SK-N-DZ (cell line): ENCODE measurements at places on chromosomes 6 and 20.
A peak's percentile ranks its signal among the peaks of the same experiment; 100 is the strongest.

DNA sequence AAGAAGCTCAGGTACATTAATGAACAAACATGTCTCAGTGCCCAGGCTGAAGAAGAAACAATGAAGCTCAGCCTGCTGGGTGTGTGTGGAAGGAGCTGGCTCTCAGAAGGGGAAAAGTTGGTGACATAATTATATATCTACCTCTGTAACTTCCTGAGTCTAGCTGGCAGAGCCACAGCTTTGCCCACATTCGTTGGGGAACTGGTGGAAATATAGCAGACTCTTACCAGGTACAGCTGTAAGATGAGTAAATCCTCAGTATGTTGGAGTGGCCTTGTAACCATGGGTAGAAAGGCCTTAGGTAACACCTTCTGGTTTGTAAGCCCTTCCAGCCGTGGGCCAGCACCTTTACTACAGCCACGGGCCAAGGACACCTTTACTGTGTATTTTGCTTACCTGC lies 29.9 kb upstream of the PNRC1 start:
- no peak for DNase-seq

GRCh38 chr6:161850562-161850961 lies 576.7 kb upstream of the AGPAT4 start:
- no peak for DNase-seq

DNA sequence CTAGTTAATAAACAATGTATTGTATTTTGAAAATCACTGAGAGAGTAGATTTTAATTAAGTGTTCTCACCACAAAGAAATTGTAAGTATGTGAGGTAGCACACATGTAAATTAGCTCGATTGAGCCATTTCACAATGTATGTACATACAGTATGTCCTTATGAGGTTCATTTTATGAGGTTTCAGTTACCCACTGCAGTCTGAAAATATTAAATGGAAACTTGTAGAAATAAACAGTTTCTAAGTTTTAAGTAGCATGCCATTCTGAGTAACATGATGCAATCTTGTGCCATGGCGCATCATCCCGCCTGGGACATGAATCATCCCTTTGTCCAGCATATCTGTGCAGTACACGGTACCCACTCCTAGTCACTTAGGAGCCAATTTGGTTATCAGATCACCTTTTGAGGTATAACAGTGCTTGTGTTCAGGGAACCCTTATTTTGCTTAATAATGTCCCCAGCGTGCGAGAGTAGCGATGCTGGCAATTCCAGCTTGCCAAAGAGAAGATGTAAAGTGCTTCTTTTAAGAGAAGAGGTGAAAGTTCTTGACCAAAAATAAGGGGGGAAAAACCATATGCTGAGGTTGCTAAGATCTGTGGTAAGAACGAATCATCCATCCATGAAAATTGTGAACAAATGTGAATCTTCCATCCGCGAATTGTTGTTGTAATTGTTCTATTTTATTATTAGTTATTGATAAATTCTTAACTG lies 64.7 kb downstream of the KCNS1 start:
- DNase-seq, result no peak

- DNase-seq, result no peak
Measured at GRCh38 chr6:15443119-15443830, 197.4 kb downstream of the JARID2 start.

GRCh38 chr20:64072498-64073063 lies 6.7 kb downstream of the RGS19 start:
- no peak for DNase-seq

GRCh38 chr6:8839626-8840025 lies 404.3 kb upstream of the SLC35B3 start:
- DNase-seq, result no peak

DNA sequence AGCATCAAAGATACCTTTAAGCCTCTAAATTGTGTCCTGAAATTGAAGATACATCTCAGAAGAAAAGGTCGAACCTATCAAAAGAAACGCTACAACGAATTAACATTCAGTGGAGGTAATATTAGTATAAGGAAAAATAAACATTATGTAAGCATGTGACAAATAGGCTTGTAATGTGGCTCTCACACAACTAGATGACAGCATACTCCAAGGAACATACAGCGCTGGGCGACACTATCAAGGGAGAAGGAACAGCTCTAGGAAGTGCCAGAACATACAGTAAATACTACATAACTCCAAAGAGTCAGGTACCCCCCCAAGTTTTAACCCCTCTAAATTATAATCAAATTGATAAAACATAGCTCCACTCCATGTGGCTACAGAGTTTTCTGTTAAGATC lies 103.5 kb downstream of the LAMP5 start:
- DNase-seq, result peak; percentile 46

DNA sequence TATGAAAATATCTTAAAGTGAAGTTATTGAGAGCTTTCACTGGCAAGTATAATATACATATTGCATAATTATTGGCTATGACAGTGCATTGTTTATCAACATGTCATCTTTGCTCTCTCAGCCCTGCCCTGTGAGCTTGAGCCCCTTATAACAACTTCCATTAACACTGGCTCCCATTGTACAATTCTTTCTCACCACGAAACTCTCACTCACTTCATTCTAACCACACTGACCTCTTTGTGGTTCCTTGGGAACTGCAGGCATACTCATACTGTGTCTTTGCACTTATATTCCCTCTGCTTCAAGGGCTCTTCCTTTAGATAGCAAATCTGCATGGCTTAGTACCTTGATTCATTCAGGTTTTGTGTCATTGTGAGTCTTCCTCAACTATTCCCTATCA lies 411.8 kb downstream of the CDKAL1 start:
- DNase-seq, result no peak

DNA sequence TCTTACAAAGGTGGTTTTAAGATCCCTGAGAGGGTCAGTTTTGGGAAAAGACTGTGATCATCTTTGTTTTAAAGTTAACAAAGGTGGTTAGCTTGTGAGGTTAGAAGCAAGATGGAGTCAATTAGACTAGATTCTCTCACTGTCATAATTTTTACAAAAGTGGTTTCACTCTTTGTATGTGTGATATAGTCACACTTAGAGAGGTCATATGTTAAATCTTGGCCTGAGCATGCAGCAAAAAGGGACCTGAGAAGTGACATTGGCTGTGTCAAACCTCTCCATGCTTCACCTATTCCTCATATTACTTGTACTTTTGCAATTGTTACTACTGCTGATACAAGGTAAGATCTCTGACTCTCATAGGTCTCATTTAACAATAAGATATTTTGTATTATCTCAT lies 368.0 kb downstream of the TBC1D32 start:
- DNase-seq, result no peak

- no peak for DNase-seq
Measured at GRCh38 chr6:26158076-26158580, 70.9 kb downstream of the HFE start.

GRCh38 chr6:125792172-125792571 lies 1.4 kb downstream of the NCOA7 start:
- DNase-seq, result no peak

DNA sequence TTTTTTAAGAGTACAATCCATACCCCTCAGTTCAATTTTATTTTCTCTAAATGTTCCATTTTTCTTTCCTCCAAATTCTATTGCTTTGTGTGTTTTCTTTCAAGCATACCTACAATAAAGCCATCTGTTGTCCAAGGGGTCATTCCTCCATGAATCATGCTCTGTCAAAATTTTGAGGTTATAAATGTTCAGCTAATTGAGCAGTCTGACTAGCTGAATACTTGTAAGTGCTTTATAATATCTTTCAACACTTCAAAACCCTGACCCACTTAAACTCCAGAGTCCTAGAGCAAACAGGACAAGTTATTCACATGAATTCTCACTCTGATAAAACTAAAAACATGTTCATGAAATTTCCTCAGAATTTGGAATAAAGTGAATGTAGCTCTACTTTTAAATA lies 33.4 kb upstream of the EYA4 start:
- DNase-seq, result no peak

- no peak for DNase-seq
Measured at GRCh38 chr6:168883410-168884049, 370.1 kb downstream of the THBS2 start.

GRCh38 chr6:169843991-169844390 lies 92.6 kb downstream of the ERMARD start:
- no peak for DNase-seq

- no peak for DNase-seq
Measured at GRCh38 chr6:75800708-75801505, 51.9 kb downstream of the MYO6 start.

DNA sequence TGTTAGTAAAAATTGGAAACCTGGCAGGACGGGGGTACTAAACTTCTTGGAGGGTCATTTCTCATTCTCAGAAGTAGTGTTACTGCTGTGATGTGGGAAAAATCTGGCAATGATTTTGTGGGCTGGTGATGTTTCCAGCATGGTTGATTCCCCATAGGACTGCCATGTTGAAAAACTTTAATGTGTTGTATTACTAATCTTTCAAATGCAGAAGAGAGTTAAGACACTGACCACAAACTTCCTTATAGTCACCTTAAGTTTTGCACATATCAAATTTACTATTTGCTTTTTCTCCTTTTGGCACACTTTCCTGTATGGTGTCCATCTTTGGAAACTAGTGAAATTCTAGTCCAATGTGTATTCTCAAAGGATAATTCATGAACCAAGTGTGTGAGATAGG lies 236.2 kb upstream of the TAB2 start:
- no peak for DNase-seq

GRCh38 chr20:1894951-1895673 lies at the start of gene SIRPA:
Gene SIRPA, plus strand, starts transcription at chr20:1895407. Its CDS starts 41 bp downstream, at chr20:1895448.
- DNase-seq, result peak; percentile 50

GRCh38 chr20:42634156-42634555 lies 555.5 kb downstream of the PTPRT start:
- DNase-seq, result no peak

GRCh38 chr6:10970731-10971130 lies 73.4 kb downstream of the ELOVL2 start:
- no peak for DNase-seq

DNA sequence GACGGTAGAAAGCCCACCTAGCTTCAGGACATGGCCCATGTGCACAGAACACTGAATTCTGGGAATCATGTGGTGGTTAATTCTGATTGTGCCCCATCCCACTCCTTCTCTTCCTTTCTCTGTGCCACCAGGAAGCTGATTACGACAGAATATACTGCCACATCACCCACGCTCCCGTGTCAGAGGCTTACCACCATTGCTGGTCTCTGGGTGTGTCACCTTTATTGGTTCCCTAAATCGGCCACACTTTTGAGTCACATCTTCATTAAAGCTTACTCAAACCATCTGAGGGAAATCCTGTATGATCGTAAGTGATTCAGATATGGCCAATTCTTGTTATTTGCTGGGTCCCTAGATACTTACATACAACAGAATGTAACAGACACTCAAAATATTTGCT lies 3.1 kb downstream of the TRMT6 start:
- DNase-seq, result no peak

GRCh38 chr20:57411406-57412283 lies 20.4 kb downstream of the RBM38 start:
- no peak for DNase-seq

- DNase-seq, result no peak
Measured at GRCh38 chr20:37421988-37422387, 76.0 kb downstream of the SRC start.

DNA sequence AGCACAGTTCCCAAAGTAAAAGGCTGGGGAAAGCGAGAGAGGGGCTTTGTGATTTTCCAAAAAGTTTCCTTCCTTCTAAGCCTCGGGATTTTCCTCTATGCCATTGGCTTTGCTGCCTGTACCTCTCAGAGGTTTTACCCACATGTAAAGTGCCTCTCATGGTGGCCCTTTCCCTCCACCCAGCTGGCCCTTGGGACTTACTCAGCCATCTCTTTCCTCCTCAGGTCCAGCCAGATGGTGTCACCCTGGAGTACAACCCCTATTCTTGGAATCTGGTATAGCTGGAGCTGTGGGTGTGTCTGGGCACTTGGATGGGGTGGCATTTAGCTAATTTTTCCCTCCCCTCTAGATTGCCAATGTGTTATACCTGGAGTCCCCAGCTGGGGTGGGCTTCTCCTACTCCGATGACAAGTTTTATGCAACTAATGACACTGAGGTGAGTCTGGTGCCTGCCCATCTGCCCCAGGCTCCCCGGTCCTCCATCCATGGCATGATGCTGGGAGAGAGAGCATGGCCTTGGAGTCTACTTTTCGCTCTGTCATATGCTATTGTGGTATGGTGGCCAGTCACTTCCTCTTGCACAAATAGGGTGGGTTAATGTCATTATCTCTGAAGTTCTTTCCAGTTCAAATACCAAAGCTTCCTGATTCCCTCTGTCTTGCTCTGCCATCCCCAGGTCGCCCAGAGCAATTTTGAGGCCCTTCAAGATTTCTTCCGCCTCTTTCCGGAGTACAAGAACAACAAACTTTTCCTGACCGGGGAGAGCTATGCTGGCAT lies 1.1 kb downstream of the CTSA start:
- DNase-seq, result no peak

DNA sequence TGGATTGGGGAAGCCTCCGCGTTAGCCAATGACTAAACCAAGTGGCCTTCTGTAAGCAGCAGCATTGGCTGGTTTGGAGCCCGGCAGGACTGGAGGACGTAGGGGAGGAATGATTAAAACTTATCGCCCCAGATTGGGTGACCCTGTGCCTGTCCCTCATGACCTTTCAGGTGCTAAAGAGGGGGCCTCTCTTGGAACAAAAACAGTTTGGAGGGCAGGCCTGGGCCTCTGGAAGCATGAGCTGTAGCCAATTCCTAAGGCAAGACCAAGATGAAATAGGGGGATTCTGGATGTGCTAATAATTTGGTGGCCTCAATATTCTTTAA lies 1.4 kb downstream of the GMPR start:
- DNase-seq, result no peak

DNA sequence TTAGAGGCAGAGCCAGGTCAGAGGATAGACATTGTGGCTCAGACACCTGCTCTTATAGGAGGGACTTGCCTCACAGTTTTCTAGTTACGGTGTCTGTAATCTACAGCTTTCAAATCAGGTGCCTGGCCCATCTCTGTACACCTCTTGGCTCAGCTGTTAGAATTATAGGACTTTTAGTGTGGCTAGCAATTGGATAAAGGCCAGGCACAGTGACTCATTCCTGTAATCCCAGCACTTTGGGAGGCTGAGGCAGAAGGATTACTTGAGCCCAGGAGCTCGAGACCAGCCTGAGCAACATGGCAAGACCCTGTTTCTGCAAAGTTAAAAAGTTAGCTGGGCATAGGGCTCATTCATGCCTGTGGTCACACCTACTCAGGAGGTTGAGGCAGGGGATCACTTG lies 20.0 kb downstream of the BRPF3 start:
- DNase-seq, result no peak

DNA sequence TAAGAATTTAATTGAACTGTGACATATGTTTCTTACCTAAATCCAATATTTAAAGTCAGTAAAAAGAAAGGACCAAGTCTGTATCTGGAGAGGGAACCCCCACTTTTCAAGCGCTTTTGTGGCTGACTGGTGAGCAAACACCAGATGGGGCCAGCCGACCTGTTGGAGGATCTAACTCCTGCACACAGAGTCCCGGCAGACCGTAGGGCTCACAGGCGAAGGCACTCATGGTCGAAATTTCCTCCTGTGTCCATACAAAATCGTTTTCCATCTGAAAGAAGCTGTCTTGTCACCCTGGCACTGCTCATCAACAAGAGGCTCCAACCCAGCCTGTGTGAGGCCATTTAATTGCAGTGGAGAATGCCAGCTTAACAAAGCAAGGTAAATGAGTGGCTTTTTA lies 94.0 kb downstream of the SCML4 start:
- DNase-seq, result no peak

- DNase-seq, result no peak
Measured at GRCh38 chr6:89023591-89024441, 56.7 kb upstream of the PNRC1 start.
